ENCODE measurements at places on chromosomes 7 and 10.

DNA sequence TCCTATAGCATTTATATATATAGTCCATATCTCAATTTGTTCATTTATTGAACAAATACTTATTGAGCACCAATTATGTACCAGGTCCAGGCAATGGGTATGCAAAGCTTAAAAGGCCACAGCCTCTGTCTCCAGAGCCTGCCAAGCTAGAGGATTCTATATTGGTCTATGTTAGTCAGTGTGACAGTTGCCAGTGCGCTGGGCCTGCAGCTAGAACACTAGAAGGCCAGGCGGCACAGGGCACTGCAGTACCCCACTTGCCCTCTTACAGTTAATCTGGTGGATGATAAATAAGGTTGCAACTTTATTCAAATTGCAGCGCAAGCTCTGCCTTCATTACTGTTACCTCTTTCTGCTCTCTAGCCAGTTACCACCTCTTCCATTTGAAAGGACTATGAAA lies 68.8 kb downstream of the PPP1R3C start:
- no peak for DNase-seq

DNA sequence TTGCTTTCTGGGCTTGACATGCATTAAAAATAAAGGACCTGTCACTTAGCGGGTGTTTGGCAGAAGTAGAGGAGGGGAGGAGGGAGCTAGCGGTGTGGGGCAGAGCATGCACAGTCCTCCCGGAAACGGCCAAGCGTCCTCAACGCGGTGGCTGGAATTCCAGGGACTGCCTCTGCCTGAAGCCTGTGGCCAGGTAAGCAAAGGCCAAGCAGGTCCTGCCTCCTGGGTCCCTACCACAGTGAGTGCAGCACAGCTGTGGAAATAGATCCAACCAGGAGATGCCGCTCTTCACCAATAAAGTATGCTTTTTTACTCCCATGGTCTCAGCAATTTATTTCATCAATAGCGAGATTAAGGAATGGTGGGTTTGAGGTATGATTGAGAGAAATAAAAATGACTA lies 323.4 kb downstream of the WDR37 start:
- no peak for DNase-seq

DNA sequence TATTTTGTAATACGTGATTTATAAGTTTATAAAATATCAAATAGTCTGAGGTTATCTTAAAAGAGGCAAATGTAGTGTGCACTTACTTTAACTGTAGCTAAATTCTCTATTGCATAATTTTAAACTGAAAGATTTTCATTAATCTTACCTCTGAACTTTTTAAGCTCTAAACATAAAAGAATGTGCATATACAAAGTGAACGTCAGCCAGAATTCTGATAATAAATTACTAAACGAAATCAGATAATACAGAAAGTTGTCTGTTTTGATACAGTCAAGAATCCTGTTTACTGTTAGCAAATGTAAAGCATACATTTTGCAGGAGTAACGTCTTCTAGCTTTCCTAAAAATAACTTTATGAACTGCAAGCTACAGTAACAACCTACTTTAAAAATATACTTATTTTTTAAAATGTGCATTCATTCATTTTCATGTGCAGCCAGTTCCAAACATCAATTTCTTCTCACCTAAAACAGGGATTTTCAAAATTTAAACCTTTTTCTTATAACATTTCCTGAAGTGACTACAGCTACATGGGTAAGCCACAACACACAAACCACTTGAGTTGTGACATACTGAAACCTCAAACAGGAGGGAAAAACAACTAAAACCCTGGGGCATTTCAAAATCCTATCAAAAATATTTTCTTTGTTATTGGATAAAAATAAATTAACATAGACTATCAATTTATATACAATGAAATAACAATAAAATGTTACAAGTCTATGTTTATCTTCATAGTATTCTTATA lies 92.7 kb downstream of the RNLS start:
- no peak for DNase-seq

DNA sequence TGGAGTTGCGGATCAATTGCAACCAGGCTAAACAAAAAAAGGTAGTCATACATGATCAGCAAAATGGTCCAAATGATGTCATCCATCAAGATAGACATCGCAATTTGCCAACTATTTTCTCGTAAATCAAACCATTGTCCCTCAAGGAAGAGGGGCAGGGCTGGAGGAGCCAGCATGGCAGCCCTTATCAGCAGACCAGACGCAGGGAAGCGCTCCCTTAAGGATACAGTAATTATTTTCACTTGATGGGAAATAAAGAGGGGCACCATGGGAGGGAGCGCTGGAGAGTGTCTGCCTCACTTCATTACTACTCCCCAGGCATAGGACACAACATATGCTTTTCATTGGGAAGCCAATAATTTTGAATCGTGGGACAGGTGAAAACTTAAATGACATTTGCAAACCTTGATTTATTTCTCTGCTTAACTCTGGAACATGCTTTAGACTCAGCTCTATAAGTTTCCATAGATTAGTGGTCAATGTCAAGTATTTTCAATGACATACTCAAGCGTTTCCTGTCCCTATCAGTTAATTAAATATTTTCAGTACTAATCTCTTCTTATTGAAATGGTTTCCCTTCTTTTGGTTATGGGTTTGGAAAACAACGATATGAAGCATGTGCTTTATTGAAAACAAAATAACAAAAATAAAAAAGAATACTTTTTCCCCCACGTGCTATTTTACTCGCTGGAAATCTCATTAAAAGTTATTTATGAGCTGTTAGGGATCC lies 202.4 kb upstream of the HABP2 start:
- no peak for DNase-seq

DNA sequence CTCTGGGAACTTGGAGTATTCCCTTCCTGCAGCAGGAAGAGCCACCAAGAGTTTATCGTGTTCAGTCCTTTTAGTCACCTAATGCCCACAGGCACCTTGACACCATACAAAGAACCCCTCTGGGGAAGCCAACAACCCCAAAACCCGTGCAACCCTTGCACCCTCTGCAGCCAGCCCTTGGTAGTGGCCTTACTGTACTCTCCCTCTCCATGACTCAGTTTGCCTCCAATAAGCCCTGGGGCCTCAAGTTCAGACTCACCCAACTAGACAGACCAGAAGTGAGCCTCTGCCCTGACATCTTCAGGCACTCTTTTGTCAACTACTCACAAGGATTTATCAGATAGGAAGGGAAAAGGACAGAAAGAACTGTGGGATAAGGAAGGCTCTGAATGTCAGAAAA lies 30.9 kb downstream of the KCNMA1 start:
- no peak for DNase-seq

- no peak for DNase-seq
Observed at GRCh38 chr7:109387530-109387929, 817.9 kb downstream of the DNAJB9 start.

- no peak for DNase-seq
Observed at GRCh38 chr10:97336446-97336845, 1.9 kb upstream of the FRAT2 start.

Data from T-helper 1 cell (primary cell).